T-helper 2 cell treated with Interferon-gamma antibody and Interleukin-4, amounts not matched to agents 100 ng/mL and 5 ng/mL, for 36 hours (primary cell): ENCODE measurements at places on chromosomes 13 and 19. TPM values are rescaled to one million over a fixed set of nuclear protein-coding genes. Genes with fewer than 3 reads are reported as not detected.

Gene NPHS1
- not detected in 2 replicates for total RNA-seq

Gene ADPRHL1
- 0.98 TPM in 2 replicates for total RNA-seq

Gene SPACA6
- total RNA-seq, result 3.5 and 7.6 TPM in 2 replicates

Gene OR7A5
- total RNA-seq, result not detected in 2 replicates

Gene DNAAF3
- total RNA-seq, result 0.18 TPM in 1 of 2 replicates, not detected in the other

Gene C1QTNF9B
- 0.18 TPM in 1 of 2 replicates, not detected in the other for total RNA-seq

Gene C13orf42
- not detected in 2 replicates for total RNA-seq

Gene MYO1F
- 385 and 386 TPM in 2 replicates for total RNA-seq

Gene CEACAM3
- total RNA-seq, result not detected in 2 replicates

Gene HCST
- total RNA-seq, result 93.1 and 96.2 TPM in 2 replicates

Gene DPF1
- 1.2 and 1.6 TPM in 2 replicates for total RNA-seq

Gene KLHL1
- not detected in 2 replicates for total RNA-seq

Gene GDF15
- total RNA-seq, result 0.32 TPM in 1 of 2 replicates, not detected in the other

Gene PIK3R2
- 13.9 and 16.6 TPM in 2 replicates for total RNA-seq

Gene TMED1
- total RNA-seq, result 10.0 and 12.8 TPM in 2 replicates

Gene MPHOSPH8
- 38.4 and 43.1 TPM in 2 replicates for total RNA-seq

Gene EDNRB
- total RNA-seq, result not detected in 2 replicates

Gene CPAMD8
- total RNA-seq, result 1.3 and 1.6 TPM in 2 replicates

Gene SHISA7
- total RNA-seq, result not detected in 2 replicates

Gene EML2
- 105 and 110 TPM in 2 replicates for total RNA-seq

Gene C19orf25
- total RNA-seq, result 42.3 and 43.3 TPM in 2 replicates

Gene MYDGF
- 77.4 and 80.4 TPM in 2 replicates for total RNA-seq

Gene DKKL1
- not detected in 2 replicates for total RNA-seq

Gene KCNN4
- 36.9 and 39.9 TPM in 2 replicates for total RNA-seq

Gene ERCC5
- total RNA-seq, result 69.1 and 75.3 TPM in 2 replicates

Gene SYNGR4
- total RNA-seq, result not detected in 2 replicates

Gene SLC7A9
- total RNA-seq, result 0.20 and 0.55 TPM in 2 replicates

Gene CD209
- not detected in 2 replicates for total RNA-seq

Gene ZNF506
- 15.3 and 16.7 TPM in 2 replicates for total RNA-seq

Gene GJB2
- total RNA-seq, result 2.9 and 3.7 TPM in 2 replicates

Gene CYSLTR2
- 3.3 and 3.7 TPM in 2 replicates for total RNA-seq

Gene FAM83E
- 3.4 and 3.8 TPM in 2 replicates for total RNA-seq

Gene KIR2DL4
- total RNA-seq, result not detected in 2 replicates

Gene CYP4F11
- not detected in 2 replicates for total RNA-seq

Gene CABP5
- total RNA-seq, result not detected in 2 replicates

Gene ACP5
- 34.4 and 34.5 TPM in 2 replicates for total RNA-seq

Gene CCDC194
- total RNA-seq, result 3.4 and 4.0 TPM in 2 replicates

Gene NLRP9
- not detected in 2 replicates for total RNA-seq

Gene CILP2
- total RNA-seq, result 0.07 and 0.09 TPM in 2 replicates

Gene CBLC
- not detected in 2 replicates for total RNA-seq

Gene AMER2
- not detected in 2 replicates for total RNA-seq

Gene SSC5D
- 0.23 and 0.30 TPM in 2 replicates for total RNA-seq

Gene PTH2
- not detected in 2 replicates for total RNA-seq

Gene ZNRF4
- not detected in 2 replicates for total RNA-seq

Gene KASH5
- total RNA-seq, result 0.23 and 0.43 TPM in 2 replicates

Gene PNPLA6
- total RNA-seq, result 115 and 116 TPM in 2 replicates

Gene ATP1A3
- total RNA-seq, result 2.3 and 2.5 TPM in 2 replicates

Gene TPTE2
- total RNA-seq, result 0.14 TPM in 1 of 2 replicates, not detected in the other

Gene FLT1
- total RNA-seq, result 0.82 and 1.1 TPM in 2 replicates

Gene LILRB1
- total RNA-seq, result 0.11 TPM in 1 of 2 replicates, not detected in the other

Gene IGFL4
- not detected in 2 replicates for total RNA-seq

Gene LILRB5
- not detected in 2 replicates for total RNA-seq

Gene ADGRE3
- not detected in 2 replicates for total RNA-seq

Gene CCDC169
- total RNA-seq, result 0.32 TPM in 1 of 2 replicates, not detected in the other
